ENCODE measurements at places on chromosomes 13 and 19.

DNA sequence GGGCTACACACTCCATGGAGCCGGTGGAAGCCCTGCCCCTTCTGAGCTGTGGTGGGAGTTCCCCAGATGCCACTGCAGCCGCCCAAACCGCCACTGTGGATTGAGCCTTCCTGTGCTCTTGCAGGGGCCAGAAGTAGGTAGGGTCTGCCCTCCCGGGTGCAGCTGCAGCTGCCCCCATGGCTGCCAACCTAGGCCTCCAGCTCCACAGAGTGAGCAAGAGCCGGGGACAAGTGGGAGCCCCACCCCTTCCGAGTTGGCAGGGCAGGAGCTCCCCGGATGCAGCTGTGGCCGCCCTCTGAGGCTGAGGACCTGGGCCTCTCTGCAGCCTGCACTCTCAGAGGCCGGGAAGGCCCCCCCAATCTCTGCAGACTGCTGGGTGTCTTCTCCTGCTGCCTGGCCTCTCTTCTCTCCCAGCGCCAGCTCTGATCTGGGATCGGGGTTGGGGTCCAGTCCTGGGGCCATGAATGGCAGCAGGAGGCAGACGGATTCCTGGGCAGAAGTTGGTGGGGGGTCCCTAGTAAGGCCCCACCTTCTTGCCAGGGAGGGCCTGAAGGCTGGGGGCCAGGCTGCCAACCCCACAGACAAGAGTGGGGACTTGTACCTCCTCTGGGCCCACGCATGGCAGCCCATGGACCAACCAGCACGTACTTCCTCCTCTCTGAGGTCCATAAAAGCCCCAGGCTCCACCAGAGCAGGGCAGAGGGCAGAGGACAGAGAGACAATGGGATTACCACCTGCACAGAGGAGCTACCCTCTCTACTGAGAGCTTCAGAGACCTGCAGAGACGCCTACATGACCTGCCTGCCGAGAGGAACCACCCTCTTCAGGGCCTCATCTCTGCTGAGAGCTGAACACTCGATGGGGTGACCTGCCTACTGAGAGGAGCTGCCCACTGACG, 28.9 kb downstream of the AP2S1 start:
- DNase-seq: no peak

DNA sequence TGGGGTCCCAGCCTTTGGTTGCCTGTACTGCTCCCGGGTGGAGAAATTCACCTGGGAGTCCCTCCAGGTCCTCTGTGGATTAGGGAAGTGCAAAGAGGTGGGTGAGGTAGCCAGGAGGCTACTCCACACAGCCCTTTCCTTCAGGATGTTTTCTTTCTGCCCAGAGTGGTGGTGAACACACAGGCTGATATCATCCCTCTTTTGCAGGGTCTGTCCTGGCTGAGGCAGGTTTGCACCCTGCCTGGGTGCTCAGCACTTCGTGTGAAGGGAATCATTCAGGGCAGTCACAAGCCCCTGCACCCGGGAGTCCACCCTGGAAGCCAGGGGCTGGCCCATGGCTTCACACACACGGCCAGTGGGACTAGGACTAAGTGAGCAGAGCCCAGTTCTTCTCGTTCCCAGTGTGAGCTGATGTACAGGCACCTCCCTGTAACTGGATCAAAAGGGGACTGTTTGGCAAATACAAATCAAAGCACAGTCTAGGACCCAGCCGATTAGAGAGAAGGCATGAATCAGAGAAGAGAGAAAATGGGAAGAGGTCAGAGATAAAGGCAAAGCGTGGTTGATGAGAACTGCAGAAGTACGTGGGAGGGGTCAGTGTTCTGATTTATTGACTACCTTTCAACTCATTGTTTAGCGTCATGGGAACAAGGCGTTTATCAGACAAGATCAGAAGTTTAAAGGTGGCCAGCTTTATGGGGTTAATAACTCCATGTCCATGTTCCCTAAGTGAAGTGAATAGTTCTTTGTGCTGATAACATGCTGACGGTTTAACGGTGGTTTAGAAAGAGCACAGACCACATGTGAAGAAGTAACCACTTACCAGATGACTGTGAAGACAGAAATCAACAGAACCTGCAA, 30.4 kb upstream of the SPATA13 start:
- DNase-seq: no peak

- no peak for DNase-seq
These were observed 61.4 kb upstream of the TEX29 start for GRCh38 chr13:111259058-111259457.

DNA sequence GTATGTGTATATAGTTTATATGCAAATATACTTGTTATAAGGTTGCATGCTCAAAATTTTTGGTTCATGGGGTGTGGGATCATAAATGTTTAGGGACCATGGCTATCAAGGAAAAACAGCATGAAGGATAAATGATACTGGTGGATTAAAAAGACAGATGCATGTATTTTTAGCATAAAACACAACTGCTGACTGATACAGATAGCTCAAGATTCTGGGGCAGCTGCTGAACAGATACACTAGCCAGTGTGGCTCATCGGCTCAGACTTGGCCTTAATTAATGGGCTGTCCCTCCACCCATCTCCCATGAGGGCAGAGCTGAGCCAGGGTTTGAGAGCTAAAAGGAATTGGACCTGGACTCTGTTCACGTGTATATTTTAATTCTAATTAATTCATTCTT, 11.4 kb downstream of the ALOX5AP start:
- DNase-seq: no peak

GRCh38 chr13:103130146-103130545, 63.9 kb upstream of the SLC10A2 start:
- DNase-seq: no peak

DNA sequence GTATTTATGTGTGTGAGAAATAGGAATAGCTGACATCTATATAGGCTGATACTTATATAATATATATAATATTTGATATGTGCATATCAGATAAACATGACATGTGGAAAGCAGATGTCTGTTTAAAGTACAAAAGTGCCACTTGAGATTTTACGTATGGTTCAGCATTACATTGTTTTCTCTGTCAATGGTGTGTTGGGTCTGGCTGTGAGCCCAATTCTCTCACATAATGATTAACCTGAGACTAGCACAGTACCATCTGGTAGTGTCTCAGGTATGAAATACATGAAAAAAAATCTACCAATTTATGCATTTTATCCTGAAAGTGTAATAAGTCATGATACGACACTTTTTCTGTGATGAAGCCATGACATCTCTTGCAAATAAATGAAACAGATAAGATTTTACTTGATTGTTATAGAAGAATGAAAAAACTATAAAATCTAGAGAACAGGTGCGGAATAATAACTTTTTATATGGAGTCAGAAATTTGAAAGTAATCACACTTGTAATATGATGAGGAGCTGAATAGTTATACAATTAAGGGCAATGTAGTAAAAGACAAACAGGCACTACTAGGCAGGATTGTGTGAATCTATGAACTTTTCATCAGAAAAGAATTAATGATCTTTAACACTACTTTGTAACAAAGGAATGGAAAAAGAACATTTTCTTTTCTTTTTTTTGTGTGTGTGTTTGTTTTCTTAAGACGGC, 1405.0 kb downstream of the OLFM4 start:
- no peak for DNase-seq

All from head of caudate nucleus (tissue), 42 donors.